Right kidney (tissue), 9 donors: ENCODE measurements at places on chromosomes 16 and 17.

DNA sequence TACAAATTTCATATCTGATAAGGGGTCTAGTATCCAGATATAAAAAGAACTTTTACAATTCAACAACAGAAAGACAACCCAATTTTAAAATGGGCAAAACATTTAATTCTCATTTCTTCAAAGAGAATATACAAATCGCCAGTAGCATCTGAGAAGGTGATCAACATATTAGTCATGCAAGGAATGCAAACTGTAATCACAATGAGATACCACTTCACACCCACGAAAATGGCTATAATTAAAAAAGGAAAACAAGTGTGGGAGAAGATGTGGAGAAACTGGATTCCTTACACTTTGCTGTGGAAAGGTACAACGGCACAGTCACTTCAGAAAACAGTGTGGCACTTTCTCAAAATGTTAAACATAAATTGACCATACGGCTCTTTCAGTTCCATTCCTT, 168.2 kb downstream of the VPS53 start:
- DNase-seq: no peak

DNA sequence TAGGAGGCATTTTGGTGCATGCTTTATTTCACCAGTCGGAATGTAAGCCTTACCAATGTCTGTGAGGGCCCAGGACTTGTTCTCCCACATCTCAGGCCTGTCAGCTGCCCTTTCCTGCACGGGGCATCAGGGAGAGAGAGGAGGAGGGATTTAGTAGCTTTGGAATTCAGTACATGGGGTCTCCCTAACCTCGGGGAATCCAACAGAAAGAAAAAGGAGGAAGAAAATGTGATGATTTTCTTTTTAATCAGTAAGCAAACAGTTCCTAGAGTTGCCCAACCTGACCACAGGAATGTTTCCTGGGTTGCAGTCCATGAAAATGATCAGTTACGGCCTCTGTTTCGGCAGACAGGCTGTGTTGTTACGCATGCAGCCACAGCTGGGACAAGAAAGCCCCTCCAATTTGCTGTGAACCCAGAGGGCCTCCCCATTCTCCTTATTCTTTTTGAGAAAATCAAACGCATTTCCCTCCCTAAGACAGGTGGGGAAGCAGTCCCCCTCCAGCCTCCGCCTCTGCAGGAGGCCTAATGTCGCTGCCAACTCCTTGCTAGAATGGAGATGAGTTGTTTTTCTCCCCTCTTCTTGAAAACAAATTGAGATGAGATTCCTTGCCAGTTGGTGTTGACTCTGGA, 53.1 kb upstream of the TANGO6 start:
- peak; percentile 7 for DNase-seq

DNA sequence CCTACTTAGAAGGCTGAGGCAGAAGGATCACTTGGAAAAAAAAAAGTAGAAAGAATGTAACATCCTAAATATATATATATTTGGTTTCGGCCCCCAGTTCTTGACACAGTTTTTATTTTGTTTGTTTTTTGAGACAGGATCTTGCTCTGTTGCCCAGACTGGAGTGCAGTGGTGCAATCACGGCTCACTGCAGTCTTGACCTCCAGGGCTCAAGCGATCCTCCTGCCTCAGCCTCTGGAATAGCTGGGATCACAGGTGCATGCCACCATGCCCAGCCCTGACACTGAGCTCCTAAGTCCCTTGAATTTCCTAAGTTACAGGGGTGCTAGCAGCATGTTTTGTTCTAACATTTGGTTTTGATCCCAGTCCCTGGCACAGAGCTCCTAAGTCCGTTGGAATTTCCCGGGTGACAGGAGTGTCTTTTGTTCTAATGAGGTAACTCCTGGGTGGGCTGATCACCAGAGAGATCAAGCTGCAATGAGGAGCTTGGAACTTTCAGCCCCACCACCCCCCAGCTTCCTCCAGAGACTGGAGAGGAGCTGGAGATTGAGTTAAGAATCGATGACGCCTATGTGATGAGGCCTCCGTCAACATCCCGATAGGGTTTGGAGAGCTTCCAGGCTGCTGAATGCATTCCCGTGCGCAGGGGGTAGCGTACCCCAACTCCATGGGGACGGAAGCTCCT, 20.0 kb downstream of the MXRA7 start:
- no peak for DNase-seq

DNA sequence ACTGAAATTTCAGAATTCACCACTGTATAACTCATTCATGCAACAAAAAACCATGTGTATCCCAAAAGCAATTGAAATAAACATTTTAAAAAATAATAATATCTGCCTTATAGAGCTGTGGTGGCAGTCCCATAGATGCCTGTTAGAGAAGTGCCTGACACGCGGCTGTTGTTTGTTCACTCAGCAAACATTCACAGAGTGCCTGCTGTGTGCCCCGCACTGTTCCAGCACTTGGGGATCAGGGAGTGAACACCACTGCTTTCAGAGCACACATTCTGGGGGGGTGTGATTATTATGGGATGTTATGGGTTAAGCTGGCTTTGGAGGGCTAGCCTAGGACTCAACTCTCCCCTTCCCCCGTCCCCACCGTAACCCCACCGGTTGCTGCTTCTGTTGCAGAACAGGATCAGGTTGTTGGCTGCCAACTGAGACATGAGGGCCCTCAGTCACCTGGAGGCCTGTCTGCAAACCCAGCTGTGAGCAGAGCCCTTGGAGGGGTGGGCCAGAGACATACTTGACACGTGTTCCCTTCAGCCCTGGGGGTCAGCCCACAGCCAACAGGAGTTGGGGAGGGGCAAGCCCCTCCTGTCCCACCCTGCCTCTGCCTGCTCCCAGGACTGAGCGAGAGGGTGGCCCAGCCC, 103.3 kb upstream of the CIBAR2 start:
- DNase-seq: no peak

DNA sequence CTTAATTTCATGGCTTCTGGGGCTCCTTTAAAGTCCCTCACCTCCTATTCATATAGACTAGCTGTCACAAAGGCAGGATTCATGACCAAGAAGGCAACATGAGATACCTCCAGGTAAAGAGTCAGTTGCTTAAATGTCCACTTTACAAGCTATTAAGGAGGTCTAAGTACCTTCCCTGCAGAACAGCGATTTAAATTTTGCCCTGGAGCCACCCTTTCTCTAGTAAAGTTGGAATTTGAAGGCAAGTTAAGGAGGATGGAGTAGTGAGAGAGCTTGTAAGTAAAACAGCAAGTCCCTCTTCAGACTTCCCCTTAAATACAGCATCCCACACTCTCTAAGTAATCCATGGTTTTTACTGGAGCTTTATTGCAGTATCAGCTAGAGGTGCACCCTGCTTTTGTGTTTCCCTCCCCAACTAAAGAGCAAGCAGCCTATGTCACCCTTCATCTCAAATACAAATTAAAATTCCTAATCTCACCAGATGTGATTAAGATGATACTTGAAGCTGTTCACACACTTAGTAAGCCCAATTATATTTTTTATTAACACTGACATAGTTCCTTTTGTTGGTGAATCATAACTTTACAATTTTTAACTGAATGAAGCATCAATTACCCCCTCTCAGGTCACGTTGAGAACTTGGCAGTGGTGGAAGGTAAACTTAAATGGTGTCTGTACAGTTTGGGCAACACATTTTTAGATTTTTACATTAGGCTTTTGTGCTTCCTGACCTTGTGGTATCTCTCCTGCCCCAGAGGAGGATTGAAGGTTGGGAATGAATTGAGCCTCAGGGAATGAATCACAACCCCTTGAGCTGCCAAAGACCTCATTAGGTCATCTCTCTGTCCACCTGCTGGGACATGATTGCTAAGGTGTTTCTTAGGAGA, 108.9 kb downstream of the TANGO6 start:
- DNase-seq: no peak
